ENCODE measurements at places on chromosomes 12 and 14.

DNA sequence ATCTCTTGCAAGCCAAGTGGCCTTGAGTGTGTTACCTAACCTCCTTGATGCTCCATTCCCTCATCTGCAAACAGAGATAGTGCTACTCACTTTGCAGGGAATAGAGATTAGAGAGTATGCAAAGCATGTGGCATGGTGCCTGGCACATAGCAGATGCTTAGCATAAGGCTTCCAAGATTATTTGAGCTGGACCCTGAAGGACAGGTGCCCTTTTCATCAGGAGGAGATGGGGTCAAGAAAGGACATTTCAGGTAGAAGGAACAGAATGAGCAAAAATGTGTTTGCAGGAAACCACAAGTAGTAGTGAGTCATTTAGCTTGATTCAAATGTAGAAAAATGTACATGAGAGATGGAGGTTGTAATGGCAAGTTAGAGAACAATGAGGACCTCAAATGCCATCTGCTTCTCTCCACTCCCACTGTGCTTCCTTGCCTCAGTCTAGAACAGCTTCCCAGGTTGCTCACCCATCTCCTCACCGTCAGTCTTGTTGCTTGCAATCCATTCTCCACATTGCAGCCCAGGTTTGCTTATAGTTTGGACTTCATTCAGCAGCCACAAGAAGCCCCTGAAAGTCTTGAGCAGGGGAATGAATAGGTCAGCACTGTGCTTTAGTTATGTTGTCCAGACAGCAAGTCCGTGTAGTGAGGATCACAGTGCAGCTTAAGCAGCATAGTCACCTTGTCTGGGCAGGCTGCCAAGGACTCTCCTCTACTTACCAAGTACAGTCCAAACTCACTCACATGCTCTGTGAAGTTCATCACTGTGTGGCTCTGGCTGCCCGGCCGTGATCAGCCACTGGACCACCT lies 536.3 kb upstream of the CCDC196 start:
- DNase-seq = no peak

- DNase-seq = no peak
Observed at GRCh38 chr14:103549361-103550311, 12.8 kb downstream of the BAG5 start.

DNA sequence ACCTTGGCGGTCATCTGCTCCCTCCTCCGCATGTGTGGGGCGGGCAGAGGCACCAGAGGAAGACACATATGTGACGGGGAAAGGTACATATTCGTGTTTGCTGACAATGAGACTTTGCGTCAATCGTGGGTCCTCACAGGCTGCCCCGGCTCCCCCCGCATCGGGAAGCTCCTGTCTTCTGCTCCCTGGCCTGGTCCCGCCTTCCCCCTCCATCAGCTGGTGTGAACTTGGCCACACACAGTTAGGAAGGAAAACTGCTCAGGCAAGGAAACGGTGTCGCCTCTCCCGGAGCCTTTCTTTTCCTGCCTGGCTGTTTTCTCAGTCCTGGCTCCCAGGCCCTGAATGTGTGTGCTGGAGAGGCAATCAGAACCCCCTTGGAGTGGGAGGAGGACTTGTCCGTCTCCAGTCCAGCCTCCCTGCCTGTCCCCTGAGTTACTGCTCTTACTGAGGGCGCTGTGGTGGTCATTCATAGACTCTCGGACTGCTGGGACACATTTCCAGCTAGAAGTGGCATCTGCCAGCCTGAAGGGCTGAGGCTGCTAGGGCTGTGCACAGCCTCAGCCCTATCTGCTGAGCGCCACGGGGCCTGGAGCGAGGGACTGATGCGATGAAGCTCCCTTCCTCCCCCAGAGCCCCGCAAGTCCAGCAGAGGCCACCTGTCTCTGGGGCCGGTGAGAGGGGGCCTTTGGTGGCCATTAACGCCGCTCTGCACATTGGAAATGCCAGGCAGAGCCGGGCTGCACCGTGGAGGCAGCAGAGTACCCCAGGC lies 44.2 kb upstream of the TSPAN9 start:
- no peak for DNase-seq

DNA sequence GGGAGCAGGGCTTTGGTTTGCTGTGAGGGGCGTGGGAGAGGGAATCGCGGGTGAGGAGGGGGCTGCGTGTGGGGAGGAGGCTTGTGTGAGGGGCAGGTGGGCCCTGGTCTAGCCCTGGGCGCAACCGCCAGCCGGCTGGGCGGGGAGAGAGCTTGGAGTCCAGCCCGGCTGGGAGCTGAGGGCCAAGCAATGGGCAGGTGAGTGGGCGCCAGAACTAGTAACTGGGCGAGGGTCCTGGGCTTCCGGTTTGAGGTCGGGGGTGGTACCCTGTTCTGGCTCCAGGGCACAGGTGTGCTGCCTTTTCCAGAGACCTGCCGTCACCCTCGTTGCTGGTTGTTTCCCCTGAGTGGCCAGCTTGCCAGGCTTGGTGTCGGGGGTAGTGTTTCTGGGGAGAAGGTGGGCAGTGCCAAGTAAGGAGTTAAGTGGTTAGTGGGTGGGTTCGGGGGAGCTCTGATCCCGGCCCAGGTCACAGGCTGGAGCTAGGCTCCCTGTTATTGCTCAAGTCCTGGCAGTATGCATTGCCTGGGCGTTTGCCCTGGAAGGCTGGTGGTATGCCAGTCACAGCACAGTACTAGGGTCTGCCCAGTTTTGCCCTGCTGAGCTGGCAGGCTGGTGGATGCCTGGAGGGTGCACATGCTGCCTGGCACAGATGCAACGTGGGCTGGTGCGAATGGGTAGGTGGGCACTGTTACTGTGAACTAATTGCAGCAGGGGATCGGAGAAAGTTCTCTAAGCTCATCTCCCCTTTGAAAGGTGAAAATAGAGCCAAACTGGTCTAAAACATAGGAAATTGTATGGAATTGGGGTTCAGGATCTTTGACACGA lies 683 bp downstream of the CIPC start:
- peak; percentile 10 for DNase-seq

- DNase-seq = no peak
Observed at GRCh38 chr12:124687917-124688316, 120.5 kb upstream of the NCOR2 start.

DNA sequence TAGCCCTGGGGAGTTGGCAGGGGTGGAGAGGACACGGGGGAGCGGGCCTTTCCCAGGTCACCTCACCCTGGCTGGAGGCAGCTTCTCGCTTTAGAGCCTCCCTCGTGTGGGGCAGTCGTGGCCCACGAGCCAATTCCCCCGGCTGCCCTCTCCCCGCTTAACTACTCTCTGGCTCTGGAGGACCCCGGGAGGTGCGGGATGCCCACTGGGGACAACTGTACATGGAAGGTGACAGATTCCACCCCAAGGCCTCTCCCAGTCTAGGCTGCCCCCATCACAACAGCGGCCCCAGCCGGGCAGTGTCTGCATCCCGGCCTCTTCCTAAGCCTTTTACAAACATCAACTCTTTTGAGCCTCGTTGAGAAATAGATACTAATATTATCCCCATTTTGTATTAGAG lies 78.1 kb downstream of the KIF26A start:
- DNase-seq = no peak

GRCh38 chr12:110822821-110823415 lies 23.9 kb upstream of the CCDC63 start:
- no peak for DNase-seq

GRCh38 chr14:70665448-70666360 lies 24.0 kb downstream of the TTC9 start:
- no peak for DNase-seq

DNA sequence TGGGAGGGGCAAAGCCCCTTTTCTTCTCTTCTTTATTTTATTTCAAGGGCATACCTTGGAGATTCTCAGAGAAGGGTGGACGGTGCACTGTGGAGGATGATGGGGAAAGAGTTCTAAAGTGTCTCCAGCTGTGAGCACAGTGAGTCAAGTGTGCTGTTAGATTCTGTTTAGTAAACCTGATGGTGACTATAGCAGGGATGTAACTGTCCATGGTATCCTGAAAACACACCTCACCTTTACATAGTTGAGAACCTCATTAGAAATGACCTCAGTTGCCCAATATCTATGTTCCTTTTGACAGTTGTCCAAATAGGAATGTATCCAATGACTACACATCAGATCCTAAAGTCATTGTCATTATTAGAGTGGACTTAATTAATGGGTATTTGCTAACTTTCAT lies 38.0 kb downstream of the CNTN1 start:
- no peak for DNase-seq

GRCh38 chr14:90836692-90837063 lies 20.4 kb upstream of the TTC7B start:
- DNase-seq = no peak

DNA sequence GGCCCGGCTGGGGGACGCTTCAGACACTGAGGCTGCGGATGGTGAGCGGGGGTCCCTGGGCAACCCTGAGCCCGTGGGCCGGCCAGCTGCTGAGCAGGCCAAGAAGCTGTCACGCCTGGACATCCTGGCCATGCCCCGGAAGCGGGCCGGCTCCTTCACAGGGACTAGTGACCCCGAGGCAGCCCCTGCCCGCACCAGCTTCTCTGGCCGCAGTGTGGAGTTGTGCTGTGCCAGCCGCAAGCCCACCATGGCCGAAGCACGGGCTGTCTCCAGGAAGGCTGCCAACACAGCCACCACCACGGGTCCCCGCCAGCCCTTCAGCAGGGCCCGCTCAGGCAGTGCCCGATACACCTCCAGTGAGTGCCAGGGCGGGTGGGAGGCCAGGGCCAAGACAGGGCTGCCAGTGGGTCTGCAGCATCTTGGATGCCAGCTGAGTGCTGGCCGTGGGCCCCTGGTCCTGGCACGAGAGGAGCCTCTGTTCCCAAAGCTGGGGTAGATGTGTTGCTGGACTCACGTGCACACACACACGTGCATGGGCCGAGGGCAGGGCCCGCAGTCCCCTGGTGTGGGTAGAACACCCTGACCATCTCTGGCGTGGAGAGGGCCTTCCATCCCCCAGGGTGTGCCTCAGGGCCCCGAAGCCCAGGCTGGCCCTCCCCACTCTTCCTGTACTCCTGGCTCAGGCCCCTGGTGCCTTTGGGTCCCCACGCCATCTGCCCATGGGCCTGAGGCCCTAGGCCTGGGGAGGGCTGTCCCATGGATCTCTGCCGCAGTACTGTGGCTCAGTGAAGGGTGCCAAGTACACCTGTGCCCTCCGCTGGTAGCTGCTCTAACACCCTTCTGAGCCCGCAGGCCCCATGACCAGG lies 22.8 kb downstream of the CEP170B start:
- peak; percentile 9 for DNase-seq

GRCh38 chr12:69996722-69997121 lies 171.7 kb downstream of the MYRFL start:
- no peak for DNase-seq

All from T-helper 1 cell (primary cell).